Left forelimb (tissue), 1 donor: ENCODE measurements at places on chromosomes 5 and 9.

DNA sequence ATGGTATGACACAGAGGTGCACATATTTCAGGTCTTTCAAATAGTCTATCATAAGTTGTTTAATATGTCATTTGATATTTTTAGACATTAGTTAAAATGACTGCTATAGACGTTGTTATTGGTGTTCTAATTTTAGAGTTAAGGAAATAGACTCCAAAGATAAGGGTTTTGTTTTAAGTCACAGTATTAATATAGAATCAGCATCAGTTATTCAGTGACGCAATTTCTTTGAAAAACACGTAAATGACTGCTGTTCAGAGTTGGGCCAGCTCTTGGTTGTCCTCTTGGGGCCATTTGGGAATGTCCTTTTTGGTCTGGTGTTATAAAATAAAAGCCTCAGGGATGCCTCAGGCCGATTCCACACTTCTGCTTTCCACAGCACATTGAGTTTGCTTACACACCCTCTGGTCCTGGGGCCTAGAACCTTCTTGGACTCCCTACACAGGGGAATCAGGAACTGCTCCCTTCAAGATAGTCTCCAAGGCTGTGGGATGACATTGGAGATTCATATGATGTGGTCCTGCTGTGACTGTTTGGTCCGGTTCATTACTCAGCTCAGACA is 14.3 kb downstream of the OTULIN start:
- no peak for DNase-seq

- DNase-seq: no peak
These were observed 43.1 kb downstream of the POLR1E start for GRCh38 chr9:37528652-37529471.

GRCh38 chr5:77312413-77312812 is 101.9 kb downstream of the PDE8B start:
- no peak for DNase-seq

- no peak for DNase-seq
These were observed 439.9 kb upstream of the KLF4 start for GRCh38 chr9:107929443-107929842.
